GOT3 (cell line): ENCODE measurements at places on chromosomes 5 and 9.

- no peak for DNase-seq
These were observed 17.2 kb downstream of the TCOF1 start for GRCh38 chr5:150374651-150375050.

DNA sequence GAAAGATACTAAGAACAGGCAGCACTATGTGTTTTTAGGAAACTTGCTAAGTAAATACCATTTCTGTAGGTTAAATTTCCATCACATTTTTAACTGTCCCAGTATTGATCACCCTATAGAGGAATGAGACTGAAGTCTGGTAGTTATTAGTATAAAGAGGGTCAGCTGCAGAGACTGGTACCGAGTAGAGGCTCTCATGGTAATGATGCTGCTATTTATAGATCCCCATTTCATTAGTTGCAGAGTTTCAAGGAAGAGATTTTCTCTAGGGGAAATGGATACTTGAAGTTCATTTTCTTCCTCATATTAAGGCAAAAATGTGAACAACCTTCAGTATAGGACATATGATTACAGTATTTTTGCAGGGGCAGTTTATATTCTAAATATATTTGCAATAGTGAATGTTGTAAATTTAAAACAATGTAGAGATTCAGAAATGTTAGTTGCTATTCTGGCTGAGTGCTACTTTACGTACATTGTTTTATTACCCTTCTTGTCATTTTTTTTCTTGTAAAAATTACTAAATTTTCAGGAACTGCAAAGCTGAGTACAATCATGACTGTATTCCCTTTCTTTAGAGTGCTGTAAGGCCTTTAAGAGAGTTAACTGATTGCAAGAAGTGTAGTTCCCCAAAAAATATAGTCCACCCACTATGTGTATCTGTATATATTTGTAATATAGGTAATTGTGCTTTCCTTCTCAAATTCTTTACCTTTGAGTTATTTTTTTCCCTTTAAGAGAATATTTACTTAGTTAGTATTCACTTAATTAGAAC, 14.7 kb downstream of the PBX3 start:
- DNase-seq, result no peak

DNA sequence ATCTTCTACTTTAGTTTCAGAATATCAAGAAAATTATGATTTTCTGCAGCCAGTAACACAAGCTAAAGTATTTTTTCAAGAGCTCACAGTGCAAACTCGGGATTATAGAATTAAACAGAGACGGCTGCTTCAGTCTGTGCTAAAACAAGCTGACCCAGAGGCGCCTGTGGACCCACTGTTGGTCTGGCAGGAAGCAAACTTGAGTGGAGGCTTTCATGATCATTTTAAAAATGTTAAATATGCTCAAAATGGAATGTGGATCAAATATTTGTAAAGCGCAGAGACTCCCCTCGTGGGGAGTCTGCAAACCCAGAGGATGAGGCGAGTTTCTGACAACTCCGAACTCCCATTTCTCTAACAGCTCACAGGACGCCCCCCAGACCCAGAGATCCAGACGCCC, 13.0 kb downstream of the ROR2 start:
- DNase-seq, result no peak

GRCh38 chr9:8457816-8458215, 658.2 kb upstream of the DMAC1 start:
- no peak for DNase-seq

- no peak for DNase-seq
These were observed 29.9 kb downstream of the RUSC2 start for GRCh38 chr9:35519692-35520363.

GRCh38 chr5:122532035-122532434, 220.0 kb downstream of the SNCAIP start:
- no peak for DNase-seq

DNA sequence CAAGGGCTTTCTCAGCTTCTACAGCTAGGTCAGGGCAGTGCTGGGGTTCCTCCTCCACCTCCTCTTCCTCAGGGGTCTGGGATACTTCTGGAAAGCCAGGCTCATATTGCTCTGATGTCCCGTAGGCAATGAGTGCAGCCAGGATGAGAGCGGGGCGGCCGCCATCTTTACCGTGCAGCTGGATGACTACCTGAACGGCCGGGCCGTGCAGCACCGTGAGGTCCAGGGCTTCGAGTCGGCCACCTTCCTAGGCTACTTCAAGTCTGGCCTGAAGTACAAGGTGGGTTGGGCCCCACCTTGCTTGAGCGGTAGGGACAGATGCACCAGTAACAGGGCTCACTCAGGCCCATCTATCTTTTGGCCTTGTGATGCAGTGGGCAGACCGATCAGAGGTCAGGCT, 34.8 kb downstream of the GSN start:
- DNase-seq, result no peak

DNA sequence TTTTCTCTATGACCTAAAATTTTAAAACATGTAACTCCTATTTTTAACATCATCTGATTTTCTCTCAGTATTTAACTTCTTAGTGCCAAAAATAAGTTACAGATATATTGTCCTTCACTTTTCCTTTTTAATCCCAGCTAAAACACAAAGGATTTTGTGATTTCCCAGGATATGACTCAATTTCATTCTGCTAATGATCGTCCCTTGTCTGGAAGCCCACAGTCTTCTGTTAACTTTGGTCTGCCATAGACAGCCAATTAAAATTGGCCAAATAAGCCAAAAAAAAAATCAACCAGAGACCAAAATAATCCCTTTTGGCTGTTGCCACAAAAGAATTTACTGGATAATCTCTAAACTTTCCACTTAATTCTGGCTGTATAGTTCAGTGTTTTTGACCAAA, 124.5 kb upstream of the FST start:
- DNase-seq, result no peak

GRCh38 chr5:124980163-124980941, 233.9 kb upstream of the ZNF608 start:
- DNase-seq, result no peak

GRCh38 chr5:74239261-74239660, 401.3 kb downstream of the ENC1 start:
- DNase-seq, result no peak

GRCh38 chr9:71819115-71819739, 50.9 kb upstream of the CEMIP2 start:
- DNase-seq, result no peak

- DNase-seq, result no peak
These were observed 344.9 kb upstream of the PIK3R1 start for GRCh38 chr5:67870662-67871061.

DNA sequence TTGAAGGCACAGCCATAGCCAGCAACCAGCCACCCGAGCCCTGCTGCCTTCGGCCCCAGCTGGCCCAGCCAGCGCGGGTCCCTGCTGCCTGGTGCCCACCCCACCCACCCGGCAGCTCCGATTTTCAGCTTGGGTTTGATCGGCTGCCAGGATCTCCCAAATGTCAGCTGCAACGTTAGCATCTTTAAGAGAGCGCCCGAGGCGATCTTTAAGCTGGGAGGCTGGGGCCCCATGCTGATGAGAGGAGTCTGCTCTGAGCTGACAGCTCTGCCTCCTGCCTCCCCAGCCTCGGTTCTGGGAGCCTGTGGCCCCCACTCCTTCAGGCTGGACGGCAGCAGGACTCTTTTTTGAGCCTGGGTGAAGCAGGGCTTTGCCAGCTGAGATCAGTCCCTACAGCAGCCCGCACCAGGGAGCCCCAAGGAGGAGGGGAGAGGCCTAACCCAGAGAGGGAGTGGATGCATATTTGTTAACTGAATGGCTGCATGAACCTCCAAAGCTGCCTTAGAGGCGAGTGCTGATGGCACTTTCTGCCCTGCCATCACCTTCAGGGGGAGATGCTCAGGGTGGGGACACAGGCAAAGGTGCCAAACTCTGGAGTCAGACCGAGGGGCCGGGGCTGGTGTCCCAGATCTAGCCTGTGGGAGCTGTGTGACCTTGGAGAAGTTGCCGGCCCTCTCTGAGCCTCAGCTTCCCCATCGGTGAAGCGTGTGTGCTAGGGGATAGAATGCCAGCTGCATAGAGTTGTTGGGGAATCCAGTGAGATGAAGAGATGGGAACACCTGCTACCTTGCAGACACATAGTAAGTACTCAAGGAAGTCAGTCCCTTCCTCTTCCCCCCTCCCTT, 165.5 kb downstream of the C9orf50 start:
- no peak for DNase-seq

DNA sequence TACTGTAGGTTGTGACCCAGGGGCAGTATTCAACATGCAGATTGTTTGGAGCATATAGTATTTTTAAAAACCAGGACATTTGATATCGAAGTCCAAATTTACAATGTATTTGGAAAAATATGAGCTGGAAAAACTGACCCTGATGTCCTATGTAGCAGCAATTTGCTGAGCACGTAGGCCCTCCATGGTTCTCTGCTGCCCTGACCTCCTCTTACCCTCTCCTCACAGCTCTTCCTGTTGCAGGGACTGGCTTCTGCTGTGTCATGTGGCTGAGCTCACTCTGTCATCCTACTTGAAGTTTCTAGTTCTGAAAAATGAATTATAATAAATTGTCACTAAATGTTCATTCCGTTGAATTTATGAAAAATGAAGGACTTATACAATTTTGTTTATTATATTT, 4.1 kb upstream of the ASPN start:
- no peak for DNase-seq
